Stimulated activated CD4-positive, alpha-beta T cell treated with anti-CD3 and anti-CD28 coated beads, Interleukin-4, amount 100 ng/mL, for 48 hours (primary cell): ENCODE measurements at places on chromosomes 16 and 17.

GRCh38 chr17:2990396-2990795 is 73.0 kb downstream of the OR1D5 start:
- DNase-seq = no peak

GRCh38 chr17:14693382-14693781 is 392.5 kb downstream of the HS3ST3B1 start:
- no peak for DNase-seq

DNA sequence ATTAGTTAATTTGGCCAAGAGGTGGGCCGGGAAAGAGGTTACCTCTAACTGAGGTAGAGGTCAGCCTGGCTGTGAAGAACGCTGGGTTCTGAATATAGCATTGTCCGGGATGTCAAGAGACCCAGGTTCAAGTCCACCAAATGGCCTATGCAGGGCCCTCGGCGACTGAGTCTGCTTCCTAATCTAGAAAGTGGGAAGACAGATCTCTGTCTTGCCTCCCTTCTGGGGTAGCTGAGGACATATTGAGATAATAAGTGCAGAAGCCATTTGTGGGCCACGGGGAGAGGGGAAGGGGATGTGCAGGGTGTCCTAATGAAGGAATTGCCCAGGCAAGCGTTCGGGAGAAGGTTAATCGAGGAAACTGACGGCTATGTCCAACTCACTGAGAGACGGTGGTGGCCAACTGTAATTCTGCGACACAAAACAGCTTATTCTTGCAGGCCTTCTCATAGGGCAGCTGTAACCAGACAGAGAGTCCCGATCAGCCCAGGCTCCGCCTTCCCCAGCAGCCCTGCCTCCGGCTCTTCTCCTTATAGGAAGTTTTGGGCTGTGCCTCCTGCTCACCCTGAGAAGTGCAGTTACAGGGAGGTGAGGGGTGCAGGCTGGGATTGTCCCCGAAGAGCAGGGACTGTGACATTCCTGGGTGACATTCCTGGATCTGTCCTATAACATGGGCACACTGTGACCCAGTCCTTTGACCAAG is 15.9 kb downstream of the HASPIN start:
- no peak for DNase-seq

- no peak for DNase-seq
Measured at GRCh38 chr17:35607239-35607847, 20.2 kb downstream of the AP2B1 start.

DNA sequence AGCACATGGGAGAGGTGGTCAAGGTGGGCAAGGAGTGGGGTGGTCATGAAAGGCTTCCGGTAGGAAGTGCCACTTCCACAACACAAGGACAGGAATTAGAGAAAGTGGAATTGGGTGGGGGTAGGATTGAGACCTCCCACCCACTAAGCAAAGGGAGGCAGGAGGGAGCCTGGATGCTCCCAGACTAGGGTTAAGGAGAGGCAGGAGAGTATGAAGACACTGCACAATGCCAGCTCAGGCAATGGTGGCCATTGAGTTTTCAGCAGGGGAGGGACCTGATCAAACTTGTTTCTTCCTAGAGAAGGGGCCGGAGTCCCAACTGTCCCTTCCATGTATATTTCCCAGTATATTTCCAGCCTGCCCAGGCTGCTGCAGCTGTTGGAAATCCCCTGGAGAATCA is 3.1 kb upstream of the RAB11FIP4 start:
- DNase-seq = no peak

DNA sequence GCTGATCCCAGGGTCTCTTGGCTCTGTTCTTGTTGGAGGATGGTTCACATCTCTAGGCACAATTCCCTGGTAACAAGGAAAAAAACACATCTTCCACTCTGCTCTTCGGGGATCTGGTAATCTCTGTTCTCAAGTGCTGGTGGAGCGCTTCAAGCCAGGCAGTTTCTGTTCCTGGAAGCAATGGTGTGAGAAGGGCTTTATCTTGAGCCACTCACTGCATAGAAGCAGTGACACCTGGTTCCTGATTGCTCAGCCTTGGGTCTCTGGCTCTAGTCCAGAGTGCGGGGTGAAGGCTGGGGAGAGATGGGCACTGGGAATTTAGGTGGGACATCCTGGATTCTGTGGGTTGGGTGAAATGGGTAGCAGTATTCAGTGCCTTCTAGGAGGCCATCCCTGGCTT is 14.1 kb downstream of the AKAP1 start:
- DNase-seq = no peak

- no peak for DNase-seq
Measured at GRCh38 chr17:44004761-44005526, 522 bp downstream of the NAGS start.

DNA sequence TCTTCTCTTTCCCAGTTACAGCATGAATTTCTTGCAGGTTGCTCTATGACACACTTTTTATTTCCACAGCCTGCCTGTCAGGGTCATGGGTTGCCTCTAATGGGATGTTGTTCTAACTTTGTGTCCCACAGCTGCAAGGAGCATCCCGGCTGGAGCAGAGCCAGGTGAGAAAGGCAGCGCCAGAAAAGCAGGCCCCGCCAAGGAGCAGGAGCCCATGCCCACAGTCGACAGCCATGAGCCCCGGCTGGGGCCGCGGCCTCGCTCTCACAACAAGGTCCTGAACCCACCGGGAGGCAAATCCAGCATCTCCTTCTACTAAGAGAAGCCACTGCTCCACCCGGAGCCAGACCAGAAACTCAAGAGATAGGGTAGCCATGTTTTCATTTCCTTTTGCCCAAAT is 7.3 kb upstream of the MAPK8IP3 start:
- no peak for DNase-seq

- no peak for DNase-seq
Measured at GRCh38 chr17:66978514-66979061, 14.1 kb downstream of the CACNG4 start.

DNA sequence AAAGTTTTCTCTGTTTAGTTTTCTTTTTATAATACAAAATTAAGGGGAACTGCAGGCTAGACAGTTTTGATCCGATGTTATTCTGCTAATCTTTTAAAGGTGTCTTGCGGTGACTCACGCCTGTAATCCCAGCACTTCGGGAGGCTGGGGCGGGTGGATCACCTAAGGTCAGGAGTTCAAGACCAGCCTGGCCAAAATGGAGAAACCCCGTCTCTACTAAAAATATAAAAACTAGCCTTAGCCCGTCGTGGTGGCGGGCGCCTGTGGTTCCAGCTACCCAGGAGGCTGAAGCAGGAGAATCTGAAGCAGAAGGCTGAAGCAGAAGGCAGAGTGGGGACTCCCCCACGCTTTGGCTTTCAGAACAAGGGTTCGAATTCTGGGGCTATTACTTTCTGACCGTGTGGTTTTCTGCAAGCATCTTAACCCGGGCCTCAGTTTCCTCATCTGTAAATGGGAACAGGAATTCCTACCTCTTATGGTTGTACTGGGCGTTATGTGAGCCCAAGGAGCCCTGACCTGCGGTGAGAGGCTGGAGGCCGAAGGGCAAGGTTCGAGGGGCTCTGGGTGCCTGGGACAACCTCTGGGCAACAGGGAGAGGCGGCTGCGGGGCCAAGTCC is 1.2 kb upstream of the KATNB1 start:
- no peak for DNase-seq

DNA sequence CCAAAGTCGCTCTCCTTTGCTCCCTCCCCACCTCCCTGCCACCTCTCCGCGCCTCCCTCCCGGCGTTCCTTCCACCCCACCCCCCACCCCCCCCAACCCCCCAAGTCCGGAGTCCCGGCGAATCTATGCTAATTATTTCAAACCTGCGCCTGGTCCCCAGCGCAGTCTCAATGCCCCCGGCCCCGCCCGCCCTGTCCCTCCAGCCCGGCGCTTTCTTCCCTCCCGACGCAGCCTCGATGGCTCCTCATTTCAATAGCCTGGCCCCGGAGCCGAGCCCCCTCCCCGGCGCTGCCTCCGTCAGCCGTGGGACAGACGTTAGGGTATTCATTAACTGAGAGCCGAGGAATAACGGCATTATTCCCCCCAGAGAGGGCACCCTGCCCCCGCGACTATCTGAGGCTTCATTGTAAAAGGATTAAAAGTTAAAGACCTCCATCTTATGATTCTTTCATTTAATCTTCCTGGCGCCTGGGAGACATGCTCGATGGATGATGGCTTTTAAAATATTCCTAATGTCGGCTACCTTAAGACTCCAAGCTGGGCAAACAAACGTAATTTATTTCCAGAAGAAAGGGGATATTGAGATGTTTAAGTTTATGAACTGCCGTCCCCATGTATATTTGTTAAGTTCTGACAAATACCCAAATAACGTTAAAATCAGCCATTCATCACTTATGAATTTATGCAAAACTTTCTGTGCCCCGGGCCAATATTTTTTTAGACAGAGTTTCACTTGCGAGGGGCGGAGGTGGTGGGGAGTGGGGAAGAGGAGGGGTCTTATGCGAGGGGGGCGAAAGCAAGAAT is 3.4 kb downstream of the NOG start:
- DNase-seq = no peak

DNA sequence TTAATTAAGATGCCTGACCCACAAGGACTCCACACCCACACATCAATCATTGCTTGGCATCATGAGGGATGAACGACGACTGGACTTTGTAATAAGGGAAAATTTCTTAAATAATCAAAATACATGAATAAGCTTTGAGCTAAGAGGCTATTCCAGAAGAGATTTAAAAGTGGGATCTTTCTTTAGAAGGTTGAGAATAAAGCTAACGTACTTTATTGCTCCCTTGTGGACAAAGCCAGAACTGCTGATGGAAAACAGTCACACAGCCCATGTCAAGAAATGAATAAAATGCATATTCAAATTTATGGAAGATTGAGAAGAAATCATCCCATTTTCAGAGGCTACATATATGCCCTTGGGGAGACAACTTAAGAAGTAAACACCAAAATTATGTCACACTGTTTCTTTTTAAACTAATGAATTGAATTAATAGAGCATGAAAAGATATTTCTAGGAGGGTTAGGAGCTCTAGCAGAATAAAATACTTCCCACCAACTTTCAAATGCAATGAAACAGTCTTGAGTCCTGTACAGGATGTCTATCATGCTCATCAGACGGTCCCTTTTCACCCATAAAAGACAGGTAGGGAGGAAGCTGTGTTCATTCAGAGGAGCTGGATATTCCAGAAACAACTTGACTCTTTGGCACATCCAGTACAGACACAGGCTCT is 60.2 kb upstream of the PHOSPHO1 start:
- DNase-seq = no peak

- DNase-seq = peak; percentile 27
Measured at GRCh38 chr17:81309140-81309858, 14.2 kb upstream of the SLC38A10 start.

GRCh38 chr16:57614536-57614935 is 13.9 kb upstream of the ADGRG1 start:
- DNase-seq = peak; percentile 31

- no peak for DNase-seq
Measured at GRCh38 chr17:75059369-75060345, 12.6 kb downstream of the KCTD2 start.

- DNase-seq = no peak
Measured at GRCh38 chr17:80832266-80832676, 159.4 kb upstream of the CHMP6 start.

DNA sequence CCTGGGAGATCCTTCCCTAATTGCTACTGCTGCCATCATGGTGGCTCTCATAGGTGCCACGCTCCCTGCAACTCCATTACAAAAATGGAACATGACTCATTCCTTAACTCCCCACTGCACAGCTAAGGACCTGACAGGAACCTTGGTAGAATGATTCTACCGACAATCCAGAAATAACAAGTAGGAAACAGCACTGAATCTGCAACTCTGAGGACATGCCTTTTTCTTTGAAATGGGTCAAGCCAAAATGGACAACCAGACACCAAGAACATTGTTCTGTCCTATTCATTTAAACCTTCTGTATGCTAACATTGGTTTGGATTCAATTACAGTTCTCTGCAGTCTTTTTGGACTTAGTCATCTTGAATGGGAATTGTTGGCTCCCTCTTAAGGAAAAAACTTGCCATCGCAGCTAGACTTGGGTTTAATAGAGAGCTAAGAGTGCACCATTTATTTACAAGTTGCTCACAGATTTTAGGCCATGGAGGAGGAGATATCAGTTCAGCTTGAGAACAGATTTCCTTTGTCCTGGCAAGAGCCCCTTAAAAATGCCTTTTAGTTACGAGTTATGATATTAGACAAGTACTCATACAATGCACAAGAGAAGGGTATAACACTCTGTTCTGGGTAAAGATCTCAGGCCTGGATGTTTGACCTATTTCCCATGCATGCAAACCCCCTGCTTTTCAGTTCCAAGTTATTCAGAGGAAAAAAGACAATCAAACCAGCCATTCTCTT is 20.9 kb upstream of the NSRP1 start:
- DNase-seq = no peak

DNA sequence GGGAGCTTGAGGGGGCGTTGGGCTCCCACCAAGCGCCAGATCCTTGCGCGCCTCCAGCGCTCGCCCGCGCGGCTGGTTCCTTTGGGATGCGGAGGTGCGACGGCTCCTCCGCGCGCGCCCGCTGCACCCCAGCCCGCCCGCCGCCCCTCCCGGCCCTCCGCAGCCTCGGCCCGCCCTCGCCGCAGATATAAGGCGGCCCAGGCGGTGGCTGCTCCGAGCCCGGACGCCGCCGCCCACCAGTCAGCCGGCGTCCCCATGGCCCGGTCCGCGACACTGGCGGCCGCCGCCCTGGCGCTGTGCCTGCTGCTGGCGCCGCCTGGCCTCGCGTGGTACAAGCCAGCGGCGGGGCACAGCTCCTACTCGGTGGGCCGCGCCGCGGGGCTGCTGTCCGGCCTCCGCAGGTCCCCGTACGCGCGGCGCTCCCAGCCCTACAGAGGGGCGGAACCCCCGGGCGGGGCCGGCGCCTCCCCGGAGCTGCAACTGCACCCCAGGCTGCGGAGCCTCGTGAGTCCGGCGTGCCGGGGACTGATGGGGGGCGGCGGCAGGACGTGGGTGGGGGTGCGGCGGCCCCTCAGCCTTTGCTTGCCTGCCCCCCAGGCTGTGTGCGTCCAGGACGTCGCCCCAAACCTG is at the start of gene NPB:
TSS of gene NPB (plus strand) at position 216 of the 630 bp plus-strand sequence. CDS start at position 256, 40 bp downstream.
- no peak for DNase-seq

GRCh38 chr16:1863681-1864460 is 8.1 kb downstream of the MEIOB start:
- no peak for DNase-seq

- DNase-seq = no peak
Measured at GRCh38 chr16:149024-149660, 3.3 kb upstream of the HBZ start.

GRCh38 chr17:6212766-6213165 is 142.6 kb downstream of the WSCD1 start:
- DNase-seq = no peak

- DNase-seq = no peak
Measured at GRCh38 chr17:52227926-52228325, 69.4 kb upstream of the CA10 start.

DNA sequence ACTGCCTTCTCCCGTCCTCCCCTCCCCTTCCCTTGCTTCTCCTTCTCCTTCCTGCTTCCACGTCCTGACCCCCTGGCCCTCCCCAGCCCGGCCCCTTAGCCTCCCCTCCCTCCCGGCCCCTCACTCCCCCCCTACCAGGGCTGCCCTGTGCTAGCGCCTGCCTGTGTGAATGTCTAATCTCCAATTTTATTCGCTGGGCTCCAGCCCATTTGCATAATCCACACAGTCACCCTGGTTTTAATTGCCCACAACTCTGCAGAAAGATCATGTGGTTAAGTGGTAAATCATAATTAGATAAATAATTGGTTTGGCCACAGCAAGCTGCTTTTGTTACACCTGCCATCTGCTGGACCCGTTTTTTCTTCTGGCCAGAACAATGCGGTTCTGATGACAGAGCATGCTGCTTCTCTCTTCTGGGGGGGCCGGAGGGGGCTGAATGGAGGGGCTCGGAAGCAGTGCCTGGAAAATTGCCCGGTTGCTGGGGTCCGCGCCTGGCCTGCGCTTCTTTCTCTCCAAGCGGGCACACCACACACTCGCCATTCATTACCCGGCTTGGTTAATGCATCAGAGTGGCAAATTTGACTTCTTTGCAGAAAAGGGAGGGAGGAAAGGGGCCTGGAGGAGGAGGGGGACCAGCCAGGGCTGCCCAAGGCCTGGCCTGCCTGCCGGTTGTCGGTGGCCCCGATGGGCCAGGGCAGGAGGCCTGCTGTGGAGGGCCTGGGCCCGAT is 19.5 kb upstream of the GSE1 start:
- no peak for DNase-seq
